Pulmonary artery endothelial cell (primary cell): ENCODE measurements at places on chromosomes 3 and 15. TPM values are rescaled to one million over a fixed set of nuclear protein-coding genes. Genes with fewer than 3 reads are reported as not detected.

C3orf52 gene
- 5.7 TPM in 2 replicates for total RNA-seq

HYAL1 gene
- 6.9 and 7.1 TPM in 2 replicates for total RNA-seq

FES gene
- total RNA-seq = 60.5 and 76.2 TPM in 2 replicates

CNBP gene
- total RNA-seq = 223 and 313 TPM in 2 replicates

MGLL gene
- total RNA-seq = 82.6 and 92.3 TPM in 2 replicates

DOCK3 gene
- total RNA-seq = under 0.01 and 0.04 TPM in 2 replicates

IRAK2 gene
- total RNA-seq = 26.1 and 29.4 TPM in 2 replicates

CISH gene
- 0.28 and 0.46 TPM in 2 replicates for total RNA-seq

CCDC13 gene
- total RNA-seq = 0.07 and 0.33 TPM in 2 replicates

IL12A gene
- total RNA-seq = 0.40 and 2.0 TPM in 2 replicates

ISLR gene
- not detected in 2 replicates for total RNA-seq

FEM1B gene
- total RNA-seq = 46.8 and 51.0 TPM in 2 replicates

FHIT gene
- 1.1 and 1.3 TPM in 2 replicates for total RNA-seq
